ENCODE measurements at places on chromosomes 5 and 9.

DNA sequence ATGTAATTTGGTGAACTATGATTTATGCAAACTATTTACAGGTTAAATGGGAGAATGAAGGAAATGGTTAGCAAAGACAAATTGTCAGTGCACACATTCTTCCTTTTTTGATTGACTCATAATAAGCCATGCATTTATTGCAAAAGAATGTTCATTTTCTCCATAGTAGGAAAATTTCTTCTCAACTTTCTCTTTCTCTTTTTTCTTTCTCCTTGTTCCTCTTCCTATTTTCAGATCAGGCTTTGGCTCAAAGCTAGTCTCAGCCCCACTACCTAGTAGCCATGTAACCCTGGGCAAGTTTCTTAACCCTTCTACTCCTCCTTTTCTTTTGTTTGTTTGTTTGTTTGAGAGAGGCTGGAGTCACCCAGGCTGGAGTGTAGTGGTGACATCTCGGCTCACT is 156.6 kb downstream of the PIK3R1 start:
- no peak for DNase-seq

- DNase-seq: no peak
These were observed 49.5 kb upstream of the ALDH1B1 start for GRCh38 chr9:38343037-38343436.

DNA sequence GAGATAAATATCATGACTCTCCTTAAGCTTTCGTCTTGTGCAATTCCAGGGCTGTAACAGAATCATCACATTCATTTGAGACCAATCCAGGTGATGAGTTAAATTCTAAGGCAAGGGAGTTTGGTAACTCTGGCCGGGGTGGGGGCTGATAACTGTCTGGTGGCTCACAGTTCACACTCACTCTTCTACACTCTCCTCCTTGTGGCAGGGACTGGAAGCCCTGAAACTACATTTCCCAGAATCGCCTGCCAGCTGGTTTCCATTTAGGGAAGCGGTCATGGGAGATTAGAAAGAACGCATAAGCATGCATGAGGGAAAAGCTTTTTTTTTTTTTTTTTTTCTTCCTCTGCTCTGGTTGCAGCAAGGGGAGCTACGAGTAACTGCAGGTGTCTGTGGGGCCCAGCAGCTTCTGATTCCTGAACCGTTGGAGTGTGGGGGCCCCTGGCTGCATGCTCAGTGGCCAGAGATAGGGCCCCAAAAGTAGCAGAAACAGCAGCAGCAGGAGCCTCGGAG is 154.8 kb upstream of the TBC1D2 start:
- DNase-seq: peak; percentile 95

- no peak for DNase-seq
These were observed 21.7 kb downstream of the SKIC3 start for GRCh38 chr5:95533106-95533505.

All from GM04504 (cell line).